GM23338 (cell line): ENCODE measurements at places on chromosomes 2 and 18.
A peak's percentile ranks its signal among the peaks of the same experiment; 100 is the strongest.

DNA sequence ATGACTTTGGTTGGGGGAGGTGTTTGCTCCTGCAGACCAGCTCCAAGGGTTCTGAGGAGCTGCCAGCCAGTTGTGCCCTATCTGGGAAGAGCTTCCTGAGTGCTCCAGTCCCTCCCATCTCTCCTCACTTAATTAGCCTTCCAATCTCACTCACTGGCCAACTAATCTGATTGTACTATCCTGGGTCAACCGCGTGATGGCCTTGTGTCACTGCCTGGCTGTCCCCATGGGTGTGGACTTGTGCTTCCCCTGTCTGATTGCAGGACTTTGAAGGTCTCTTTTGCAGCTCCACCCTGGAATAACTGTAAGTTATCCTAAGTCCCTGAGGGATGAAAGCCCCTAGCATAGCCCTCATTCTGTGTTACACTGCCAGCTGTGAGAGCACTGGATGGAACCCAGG is 65.0 kb downstream of the SLC4A5 start:
- no peak for DNase-seq

- DNase-seq = no peak
Measured at GRCh38 chr18:12106471-12106870, 12.8 kb downstream of the ANKRD62 start.

DNA sequence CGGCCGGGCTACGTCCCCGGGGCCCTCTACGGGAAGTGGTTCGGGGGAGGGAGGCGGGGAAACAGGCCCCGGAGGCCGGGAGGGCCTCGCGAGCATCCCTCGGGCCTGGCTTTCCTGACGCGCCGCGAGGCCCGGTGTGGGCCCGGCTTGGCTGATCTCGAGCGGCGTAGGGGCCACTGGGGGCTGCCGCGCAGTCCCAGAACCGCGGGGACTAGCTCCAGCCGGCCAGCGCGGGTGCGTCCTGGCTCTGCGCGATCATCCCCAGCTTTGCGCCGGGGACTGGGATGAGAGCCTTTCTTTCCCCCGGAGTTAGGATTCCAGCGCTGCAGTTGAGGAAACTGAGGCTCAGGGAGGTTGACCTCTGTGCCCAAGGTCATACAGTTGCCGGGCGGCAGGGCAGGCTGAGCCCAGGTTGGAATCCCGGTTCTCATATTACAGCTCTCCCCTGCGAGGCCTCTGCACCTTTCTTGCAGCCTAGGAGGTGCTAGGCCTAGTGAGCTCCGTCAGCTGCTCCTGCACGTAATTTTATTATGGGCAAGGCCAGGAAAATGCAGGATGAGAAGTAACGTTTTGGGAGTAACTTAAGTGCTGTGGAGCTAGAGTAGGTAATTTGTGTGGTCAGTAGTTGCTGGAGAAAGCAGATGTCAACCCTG is 501 bp downstream of the LPIN1 start:
- DNase-seq = peak; percentile 66

DNA sequence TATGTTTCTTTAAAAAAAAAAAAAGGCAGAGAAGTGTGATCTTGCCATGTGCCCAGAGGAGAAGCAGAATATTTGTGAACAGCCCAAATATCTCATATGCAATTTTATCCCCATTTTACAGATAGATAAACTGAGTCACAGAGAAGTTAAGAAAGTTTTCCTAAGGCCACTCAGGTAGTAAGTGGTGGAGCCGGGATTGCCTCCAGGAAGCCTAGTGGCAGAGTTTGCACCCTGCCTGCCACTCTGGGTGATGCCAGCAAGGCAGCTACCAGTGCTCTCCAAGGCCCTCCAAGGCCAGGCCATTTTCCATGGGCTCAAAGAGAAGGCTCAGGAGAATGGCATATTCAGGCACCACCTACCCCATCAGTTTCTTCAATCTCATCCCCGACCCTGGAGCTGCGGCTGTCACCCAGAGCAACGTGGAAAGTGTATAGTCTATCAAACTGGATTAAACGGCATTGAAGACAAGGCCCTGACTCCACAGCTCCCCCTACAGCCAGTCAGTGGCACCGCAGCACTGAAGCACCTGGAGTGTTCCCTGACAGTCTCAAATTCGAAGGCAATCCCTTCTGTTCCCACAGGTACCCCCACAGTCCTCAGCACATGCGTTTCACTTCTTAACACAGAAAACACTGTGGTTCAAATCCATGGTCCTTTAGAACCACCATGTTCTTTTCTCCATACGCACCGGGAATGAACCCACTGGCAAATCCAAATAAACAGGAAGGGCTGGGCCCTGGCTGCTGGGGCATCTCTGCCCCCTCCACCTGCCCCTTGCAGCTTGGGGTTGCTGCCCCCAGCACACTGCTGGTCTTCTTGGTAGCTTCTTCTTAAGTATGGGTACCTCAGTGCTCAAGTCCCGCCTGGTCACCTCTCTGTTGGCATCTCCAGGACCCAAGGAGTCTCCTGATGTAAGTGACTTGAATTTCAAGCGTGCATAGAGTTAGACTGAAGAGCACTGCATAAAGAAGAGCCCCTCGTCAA is 175.3 kb downstream of the INHBB start:
- DNase-seq = peak; percentile 82

DNA sequence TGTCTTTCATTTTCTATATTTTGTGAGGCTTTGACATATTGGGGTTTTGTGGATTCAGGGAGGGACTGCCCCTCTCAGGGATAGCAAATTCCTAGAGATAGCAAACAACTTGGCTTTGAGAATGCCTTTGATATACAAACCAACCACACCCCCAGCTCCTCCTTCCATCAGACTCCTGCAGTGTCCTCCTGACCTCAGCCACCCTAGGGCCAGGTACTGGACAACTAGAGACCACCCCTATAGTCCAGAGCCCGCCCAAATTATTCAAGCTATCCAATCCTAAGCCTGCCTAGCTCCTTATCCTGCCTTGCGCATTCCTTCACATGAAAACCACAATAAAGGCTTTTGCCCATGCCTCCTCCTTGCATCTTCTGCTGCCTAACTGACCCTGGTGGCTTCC is 22.9 kb upstream of the STAM2 start:
- DNase-seq = peak; percentile 32

- no peak for DNase-seq
Measured at GRCh38 chr2:149002378-149002890, 36.1 kb upstream of the LYPD6B start.

DNA sequence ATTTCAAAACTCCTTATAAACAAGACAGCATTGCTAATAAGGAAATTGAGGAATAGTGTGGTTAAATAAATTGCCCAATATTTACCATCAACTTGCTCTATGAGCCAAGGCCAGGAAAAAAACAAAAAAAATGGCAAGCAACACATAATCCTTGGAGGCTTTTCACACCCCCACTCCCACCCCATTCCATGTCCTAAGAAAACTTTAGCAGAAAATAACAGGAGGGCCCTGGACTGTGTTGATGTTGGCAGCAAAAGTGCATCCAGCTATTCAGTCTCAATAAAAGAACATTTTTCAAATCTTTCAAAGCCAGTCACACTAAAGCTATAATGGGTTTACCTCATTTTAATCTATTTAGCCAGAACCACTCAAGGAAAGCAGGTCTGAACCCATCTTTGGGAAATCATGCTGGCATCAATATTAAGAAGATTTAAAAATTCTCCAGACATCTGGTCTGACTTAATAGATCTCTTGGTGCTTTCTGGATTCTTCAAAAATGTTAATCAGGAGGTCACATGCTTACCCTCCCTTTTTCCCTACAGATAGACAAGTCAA is 34.6 kb upstream of the STK17B start:
- DNase-seq = no peak

GRCh38 chr2:104504331-104505073 is 349.4 kb upstream of the POU3F3 start:
- DNase-seq = peak; percentile 15

DNA sequence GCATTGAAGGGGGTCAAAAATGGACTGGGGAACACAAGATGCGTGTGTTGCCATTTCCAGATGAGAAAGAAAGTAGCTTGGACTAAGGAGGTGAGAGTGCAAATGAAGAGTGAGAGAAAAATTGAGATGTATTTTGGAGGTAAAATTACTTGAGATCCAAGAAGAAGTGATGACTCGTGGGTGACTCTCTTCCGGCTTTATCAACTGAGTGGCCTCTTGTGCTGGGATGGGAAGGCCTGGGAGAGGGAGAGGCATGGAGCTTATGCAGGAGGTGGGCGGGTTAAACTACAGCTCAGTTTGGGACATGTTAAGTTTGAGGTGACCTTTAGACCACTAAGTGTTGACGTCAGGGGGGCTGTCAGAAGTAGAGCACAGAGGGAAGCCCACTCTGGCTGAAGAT is 34.9 kb downstream of the SULT1C2 start:
- no peak for DNase-seq

GRCh38 chr2:204453730-204454167 is 91.5 kb upstream of the PARD3B start:
- peak; percentile 37 for DNase-seq

DNA sequence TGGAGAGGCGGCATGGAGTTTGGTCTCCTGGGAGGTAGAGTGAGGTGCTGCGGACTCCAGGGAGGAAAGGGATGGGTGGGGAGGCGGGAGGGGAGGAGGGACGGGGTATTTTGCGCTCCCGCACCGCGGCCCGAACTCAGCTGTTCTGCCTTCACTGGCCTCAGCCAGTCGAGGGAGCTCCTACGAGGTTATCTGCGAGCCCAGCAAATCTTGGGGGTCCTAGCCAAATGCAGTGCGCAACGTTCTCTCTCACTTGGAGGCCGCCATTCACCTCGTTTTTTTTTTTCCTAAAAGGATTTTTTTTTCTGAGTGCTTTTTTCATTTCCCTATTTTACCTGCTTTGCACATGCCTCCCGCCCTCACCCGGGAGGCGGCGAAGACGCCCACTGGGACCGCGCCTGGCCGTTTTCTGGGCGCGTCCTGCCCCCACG is 877 bp upstream of the BCL2L11 start:
- no peak for DNase-seq

GRCh38 chr18:50301074-50301473 is 13.6 kb upstream of the CXXC1 start:
- no peak for DNase-seq

- no peak for DNase-seq
Measured at GRCh38 chr2:182522972-182523473, 96.2 kb upstream of the PDE1A start.

GRCh38 chr2:18123577-18123976 is 245.1 kb downstream of the KCNS3 start:
- DNase-seq = no peak

DNA sequence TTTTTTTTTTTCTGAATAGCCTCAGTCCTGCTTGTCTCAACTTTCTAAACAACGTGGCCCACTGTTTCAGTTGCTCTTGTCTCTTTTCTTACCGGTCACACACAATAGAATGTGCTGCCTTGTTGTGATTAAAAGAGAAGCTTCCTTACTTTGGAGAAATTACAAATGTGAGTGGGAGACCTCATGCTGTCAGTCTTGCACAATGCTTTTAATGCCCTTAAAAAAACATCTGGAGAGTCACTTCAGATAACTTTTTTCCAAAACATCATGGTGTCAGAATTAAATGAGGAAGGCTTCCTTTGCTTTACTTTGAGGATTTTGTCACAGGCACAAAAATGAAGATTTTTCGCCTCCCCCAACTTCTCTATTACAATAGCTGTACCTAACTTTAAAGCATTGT is 37.7 kb downstream of the LHCGR start:
- no peak for DNase-seq

- DNase-seq = no peak
Measured at GRCh38 chr2:232610081-232610480, 23.3 kb upstream of the EFHD1 start.

- DNase-seq = no peak
Measured at GRCh38 chr2:46438794-46439193, 40.6 kb upstream of the TMEM247 start.

DNA sequence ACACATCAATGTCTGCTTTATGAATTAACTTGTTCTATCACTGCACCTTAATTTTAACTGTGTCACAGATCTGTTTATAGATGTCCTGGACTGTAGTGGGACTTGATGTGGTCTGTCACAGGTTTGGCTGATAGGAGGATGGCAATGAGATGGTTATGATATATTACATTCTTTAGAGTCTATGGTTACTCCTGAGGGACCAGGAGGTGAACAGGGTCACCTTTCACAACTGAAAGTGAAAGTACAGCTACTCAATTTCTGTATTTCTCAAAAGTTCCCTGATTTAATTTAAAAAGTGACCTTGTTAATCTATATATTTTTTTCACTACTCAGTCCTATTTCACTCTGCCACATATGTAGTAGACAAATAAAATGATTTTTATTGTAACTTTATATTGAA is 1284.1 kb upstream of the GYPC start:
- DNase-seq = no peak

DNA sequence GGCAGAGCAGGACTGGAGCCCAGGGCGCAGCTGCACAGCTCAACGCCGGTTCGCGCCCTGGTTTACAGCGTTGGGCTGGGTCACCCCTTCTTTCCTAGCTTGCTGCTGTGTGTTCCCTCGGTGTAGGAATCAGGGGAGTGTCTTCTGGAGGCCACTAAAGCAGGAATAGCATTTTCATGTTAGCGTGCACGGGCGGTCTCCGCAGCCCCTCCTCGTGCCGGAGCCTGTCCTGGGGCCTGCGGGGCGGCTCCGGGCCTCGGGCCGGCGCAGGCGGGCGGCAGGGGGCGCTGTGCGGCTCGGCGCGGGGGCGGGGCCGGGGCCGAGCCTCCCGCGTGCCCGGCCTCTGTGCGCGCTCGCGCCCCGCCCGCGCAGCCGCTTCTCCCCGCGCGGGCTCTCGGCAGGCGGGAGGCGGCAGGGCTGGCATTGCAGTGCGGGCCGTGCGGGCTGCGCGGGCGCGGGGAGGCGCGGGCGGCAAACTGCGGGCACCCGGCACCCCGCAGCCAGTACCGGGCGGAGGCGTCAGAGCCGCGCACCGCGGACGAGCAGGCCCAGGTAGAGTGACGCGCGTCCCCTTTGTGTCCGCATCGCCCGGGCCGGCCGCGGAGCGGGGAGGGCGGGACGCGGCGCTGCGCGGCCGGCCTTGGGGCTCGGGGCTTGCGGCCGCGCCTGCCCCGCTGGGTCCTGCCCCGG is at the start of gene RNF144A:
RNF144A (plus strand) TSS at position 342 of the 690 bp plus-strand sequence. CDS start 79,515 bp downstream, outside the sequence.
- peak; percentile 67 for DNase-seq

DNA sequence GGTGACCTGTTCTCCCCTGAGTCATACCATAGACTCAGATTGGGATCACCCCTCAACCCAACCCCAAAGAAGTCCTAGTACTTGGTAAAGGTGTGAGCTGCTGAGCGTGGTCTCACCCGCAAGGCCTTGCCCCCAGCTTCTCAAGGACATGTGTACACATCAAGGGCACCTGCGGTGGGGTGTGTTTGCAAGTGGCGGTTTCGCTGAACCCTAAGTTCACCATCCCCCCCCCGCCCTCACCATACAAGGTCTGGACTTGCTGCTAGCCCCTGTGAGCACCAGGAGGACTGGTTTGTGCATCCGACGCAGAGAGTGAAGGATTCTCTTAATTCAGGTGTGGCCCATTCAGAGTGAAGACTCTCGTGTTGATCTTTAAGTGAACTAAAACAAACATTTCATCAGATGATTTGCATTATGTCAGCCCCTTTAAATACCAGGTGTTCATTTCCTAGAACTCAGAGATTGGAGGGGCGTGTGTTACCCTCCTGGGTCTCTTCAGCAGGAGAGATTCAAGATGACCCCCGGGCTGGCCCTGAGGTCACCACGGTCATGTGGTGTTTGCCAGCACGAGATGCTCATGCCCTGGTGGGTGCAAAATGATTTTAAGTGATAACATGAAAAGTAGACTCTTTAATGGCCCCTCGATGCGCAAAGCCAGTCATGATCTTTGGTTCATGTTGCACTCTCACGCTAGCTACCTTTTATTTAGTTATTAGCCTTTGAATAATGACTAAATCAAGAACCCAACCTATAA is 27.8 kb downstream of the MTERF4 start:
- no peak for DNase-seq
